ENCODE measurements at places on chromosomes 5 and 9.
A peak's percentile ranks its signal among the peaks of the same experiment; 100 is the strongest.

DNA sequence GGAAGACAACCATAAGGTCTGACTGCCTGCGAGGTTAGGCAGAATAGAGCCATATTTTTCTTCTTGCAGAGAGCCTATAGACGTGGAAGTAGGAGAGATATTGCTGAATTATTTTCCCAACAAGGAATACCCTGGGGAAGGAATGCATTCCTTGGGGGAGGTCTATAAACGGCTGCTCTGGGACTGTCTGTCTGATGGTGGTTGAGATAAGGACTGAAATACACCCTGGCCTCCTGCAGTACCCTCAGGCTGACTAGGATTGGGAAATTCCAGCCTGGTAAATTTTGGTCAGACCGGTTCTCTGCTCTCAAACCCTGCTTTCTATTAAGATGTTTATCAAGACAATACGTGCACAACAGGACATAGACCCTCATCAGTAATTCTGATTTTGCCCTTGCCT lies 617.5 kb upstream of the GRIN3A start:
- DNase-seq, result no peak

DNA sequence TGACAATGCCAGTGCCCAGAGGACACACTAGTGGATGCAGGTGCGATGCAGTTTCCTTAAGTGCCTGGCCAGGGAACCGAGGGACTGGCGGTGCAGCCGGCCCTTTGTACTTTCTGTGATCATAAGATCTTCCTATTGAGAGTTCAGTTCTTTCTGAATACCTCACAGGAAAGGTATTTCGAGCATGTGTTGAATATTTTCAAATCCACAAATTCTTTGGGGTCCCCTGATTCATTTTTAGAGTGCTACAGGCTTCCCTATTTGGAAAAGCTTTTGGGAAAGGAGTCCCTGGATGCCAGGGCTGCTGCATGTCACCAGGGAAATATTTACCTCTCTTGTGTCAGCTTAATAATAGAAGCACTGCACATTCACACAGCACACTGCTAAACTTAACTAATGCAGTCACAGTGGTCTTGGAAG lies 281.5 kb downstream of the GADD45G start:
- DNase-seq, result no peak

DNA sequence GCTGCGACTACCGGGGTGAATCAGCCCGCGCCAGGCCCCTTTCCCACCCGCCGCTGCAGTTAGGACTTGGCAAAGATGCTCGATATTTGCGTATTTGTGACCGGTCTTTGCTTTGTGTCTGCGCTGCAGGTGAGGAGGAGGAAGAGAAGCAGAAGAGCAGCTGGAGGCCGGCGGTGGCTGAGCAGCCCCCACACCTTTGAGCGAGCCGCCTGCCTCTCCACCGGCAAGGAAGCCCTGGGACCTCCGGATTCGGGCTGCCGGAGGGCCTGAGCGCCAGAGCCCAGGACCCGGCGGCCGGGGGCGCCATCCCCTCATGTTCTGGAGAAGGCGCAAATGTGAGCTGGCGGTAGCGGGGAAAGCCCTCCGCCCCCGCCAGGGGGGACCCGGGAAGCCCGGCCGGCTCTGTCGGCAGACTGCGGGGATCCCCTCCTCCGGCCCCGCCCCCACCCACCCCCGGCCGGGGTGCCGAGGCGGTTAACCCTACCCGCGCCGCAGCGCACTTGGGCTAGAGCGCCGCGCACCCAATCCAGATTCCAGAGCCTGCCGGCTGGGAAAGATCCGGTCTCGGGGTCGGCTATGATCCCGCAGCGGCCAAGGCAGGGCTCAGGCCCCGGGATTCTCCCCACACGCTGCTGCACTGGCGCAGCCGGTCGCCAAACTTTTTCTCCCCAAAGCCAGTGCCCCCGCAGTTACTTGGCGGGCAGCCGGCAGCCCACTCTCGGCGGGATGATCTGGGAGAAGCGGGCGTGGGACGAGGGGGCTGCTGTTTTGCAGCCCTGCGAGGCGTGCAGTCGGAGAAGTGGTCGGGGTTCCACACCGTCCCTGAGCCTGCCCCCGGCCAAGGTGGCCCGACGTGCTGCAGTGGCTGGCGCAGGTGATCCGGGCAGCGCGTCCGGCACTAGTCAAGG lies 800 bp upstream of the KCNN2 start:
- DNase-seq, result no peak

DNA sequence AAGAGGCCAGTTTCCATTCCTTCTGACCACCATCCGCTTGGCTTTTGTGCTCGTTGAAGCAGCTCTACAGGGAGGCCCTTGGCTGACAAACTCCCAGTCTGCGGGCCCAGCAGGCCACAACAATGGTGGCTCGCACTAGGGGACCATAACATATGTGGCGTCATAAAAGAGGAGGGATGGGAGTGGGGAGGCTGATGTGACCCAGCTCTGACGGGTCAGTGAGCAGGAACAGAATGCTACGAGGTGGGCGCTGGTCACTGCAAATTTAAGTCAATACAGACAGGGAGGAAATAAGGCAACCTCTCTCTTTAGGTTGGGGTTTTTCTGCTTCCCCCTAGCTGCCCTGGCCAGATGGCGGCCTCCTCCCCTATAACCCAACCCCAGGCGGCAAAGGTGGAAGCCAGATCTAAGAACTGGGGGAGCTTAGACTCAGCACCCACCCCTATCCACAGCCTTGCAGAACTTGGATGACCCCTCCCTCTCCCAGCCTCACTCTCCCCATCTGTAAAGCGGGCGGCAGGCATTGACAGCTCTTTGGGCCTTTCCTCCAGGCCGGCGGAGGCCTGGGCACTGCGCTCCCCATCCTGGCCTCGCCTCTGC lies 778 bp downstream of the FRRS1L start:
- no peak for DNase-seq

GRCh38 chr9:8907868-8908267 lies 1108.3 kb upstream of the DMAC1 start:
- no peak for DNase-seq

DNA sequence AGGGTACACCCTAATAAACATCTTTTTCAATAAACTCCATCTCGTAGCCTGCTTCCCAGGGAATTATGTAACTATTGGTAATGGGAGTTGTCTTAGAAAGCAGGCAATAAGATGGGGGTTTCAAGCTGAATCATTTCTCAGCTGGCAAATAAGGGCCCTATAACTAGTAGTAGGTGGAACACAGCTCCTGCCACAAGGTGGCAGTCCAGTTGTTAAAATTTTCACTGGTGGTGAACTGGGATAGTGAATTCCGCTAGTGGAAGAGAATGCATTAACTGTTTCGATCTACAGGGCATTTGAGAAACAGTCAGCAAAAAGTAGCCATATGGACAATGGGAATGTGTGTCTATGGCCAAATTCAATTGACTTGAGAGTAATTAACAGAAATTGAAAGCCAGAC lies 27.7 kb downstream of the PCDHB15 start:
- no peak for DNase-seq

DNA sequence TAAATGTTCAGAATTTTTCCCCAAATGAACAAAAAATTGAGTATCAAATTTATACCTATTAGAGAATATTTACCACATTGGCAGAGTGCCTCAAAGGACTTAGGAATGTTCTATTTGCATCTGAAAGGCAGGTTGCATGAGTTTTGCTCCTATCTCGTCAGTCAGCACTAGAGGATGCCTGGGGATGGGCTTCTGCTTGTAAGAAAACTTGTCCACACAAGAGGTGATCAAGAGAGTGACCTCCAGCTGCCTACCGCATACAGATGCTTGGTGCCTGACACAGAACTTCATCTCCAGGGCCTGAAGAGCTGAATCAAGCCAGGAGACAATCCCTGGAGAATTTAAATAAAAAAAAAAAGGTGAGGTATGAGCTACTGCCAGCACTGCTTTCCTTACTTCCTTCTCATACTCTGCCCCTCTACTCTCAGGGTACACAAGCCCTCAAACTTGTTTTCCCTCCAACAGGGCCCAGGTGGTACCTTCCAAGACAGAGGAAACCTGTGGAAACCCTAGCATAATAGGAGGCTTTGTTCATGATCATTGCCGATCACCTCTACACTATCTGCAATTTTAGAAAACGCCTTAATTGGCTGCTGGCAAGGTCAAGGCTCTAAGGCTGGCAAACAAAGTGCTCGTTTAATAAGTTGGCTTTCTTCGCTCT lies 166.6 kb downstream of the ELAVL2 start:
- no peak for DNase-seq

DNA sequence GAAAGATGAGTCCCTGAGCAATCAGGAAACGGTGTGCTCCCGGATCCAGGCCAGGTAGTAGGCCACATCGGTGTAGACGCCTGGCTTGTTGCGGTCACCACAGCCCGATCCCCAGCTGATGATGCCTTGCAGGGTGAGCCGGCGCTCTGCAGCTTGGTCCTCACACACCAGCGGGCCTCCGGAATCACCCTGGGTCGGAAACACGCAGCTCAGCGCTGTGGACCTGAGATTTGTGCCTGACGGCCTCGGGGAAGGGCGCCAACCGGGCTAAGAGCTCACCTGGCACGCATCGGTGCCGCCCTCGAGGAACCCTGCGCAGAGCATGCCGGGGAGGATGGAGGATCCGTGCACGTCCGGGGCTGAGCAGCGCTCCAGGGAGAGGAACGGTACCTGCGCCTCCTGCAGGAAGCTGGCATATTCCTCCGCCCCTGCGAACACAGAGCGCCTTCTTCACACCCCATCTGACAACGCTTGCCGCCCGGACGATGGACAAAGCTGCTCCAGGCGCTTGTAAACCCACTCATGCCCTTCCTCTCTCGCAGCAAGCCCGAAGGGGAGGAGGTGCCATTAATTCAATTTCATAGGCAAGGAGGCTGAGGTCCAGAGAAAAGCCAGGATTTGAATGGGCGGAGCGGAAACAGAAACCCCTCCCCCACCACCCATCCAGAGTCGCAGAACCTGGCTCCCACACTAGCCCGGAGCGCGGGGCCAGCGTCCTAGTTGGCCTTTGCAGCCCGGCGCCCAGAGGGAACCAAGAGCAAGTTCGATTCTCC lies 2.0 kb upstream of the PFN3 start:
- peak; percentile 58 for DNase-seq

- DNase-seq, result no peak
These were observed 712.2 kb upstream of the SEMA6A start for GRCh38 chr5:117286813-117287212.

DNA sequence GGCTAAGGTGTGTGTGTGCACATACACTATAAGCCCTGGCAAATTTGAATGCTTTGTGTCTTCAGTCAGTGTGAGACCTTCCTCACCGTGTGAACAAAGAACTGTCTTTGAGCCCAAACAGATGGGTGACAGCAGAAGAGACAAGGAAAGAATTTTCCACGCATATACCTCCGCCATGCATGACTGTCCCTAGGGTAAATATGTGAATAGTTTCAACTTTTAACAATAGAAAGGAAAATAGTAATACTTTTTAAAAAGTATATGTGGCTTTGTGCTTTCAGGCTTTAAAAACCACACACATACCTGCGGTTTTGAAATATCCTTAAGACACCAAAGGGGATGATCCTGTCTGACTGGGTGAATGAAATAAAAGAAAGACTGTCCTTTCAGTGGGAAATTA lies 438.6 kb upstream of the MPDZ start:
- DNase-seq, result no peak

DNA sequence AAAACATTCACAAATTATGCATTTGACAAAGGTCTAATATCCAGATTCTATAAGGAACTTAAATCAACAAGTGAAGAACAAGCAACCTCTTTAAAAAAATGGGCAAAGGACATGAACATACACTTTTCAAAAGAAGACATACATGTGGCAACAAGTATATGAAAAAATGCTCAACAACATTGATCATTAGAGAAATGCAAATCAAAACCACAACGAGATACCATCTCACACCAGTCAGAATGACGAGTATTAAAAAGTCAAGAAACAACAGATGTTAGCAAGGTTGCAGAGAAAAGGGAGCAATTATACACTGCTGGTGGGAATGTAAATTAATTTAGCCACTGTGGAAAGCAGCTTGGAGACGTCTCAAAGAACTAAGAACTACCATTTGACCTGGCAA lies 38.9 kb upstream of the TNFSF15 start:
- no peak for DNase-seq

DNA sequence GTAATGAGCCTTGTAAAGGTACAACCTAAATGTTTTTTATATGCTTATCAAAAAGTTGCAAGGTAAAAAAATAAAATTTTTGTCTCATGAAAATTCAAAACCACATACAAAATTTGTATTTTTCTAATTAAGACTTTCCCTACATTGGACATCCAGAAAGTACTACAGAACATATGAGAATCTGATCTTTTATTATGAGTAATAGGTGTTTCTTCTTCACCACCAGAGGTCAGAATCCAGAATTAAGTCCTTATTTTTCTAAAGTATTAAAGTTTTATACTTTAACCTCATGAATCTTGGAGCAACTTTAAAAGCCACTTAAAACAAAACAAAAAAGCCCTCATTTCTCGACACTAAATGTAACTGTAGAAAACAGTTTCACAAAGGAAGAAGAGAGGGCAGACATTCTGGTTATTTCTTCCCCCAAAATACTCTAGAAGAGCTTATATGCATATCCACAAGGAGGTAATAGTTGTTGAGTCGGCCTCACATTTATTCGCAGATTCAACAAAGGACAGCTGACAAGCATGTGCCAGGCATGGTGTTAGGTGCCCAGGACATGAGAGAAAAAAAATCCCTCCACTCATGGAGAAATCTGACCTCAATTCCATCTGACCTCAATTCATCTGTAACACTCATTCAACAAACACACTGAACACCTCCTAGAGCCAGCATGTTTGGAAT lies 69.3 kb downstream of the MLLT3 start:
- DNase-seq, result no peak

DNA sequence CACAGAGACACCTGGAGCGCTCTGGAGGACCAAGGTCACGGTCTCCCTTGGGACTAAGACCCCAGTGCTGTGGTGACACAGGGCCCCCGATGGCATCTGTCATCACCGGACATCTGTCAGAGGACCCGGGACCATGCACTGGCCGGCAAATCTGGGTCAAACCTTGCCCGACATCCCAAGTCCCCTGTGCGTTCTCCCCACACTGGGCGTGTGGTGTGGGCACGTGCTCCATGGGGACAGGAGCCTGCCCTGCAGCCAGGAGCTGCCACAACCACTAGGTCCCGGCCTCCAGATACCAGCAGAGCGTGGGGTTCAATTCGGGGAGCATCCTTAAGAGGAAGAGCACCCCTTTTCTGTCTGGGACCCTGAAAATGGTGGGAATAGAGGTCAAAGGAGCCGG lies 3.5 kb downstream of the AGPAT2 start:
- no peak for DNase-seq

DNA sequence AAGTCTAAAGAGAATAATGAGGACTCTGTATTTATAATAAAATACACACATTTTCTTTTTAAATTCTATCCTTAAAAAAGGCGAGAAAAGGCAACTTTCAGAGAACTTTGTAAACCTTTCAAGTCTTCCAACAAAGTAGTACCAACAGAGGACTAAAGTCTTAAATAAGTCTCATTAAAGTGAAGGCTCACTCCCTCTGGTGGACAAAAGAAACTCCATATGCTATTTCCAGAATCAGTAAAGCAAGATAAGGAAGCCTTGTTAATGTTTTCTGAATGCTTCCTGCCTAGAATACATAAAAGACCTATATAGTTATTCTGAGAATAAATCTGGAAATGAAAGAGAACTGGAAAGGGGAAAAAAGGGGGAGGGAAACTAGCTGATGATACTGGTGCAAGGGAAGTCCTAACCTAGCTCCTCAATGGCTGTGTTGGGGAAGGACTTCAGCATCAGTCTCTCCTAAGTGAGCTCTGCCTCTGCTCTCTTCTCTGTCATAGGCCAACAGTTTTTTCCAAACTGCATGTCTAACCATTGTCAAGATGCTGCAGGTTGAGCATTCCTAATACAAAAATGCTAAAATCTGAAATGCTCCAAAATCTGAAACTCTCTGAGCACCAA lies 7.2 kb downstream of the HMGCS1 start:
- no peak for DNase-seq
